Activated CD4-positive, CD25-positive, alpha-beta regulatory T cell treated with anti-CD3 and anti-CD28 coated beads, Interleukin-2, amount 50 U/mL, for 16 hours (primary cell): ENCODE measurements at places on chromosomes 16 and 17.

- DNase-seq, result no peak
Measured at GRCh38 chr16:53433930-53434376, 318 bp upstream of the RBL2 start.

DNA sequence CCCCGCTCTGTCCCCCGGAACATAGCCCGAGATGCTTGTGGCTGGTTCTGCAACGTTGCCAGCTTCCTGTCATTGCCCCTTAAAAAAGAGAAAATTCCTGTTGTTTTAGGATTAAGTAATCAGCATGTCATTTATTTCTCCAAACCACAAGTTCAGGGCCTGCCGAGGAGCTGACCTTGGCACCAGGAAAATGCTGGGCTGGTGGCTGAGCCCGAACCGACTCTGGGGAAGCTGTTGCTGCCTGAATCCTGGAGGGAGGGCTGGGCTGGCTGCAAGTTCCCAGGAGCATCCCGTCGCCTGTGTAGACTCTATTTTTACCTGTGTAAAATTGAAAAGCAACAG, 130.9 kb upstream of the FOXF1 start:
- no peak for DNase-seq

- no peak for DNase-seq
Measured at GRCh38 chr17:48605991-48606891, 1.5 kb upstream of the HOXB6 start.

- no peak for DNase-seq
Measured at GRCh38 chr17:82012640-82013295, 9.9 kb downstream of the CENPX start.

DNA sequence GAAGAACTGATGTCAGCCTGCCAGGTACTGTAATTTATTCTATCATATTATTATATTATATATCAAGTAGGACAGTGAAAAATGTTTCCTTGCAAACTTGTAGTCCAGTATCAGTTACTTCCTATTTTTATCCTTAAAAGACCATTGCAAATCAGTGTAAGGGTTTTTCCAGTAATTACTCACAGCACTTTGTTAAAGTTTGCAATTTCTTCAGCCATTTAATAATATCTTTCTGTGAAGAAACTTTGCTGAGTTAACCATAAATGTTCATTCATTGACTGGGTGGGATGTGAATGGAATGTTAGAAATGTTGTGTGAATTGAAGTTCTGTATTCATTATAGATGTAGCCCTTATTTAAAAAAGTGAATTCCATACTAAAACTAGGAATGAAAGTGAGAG, 26.7 kb downstream of the HAPSTR1 start:
- DNase-seq, result no peak

GRCh38 chr16:77759821-77760220, 28.5 kb upstream of the VAT1L start:
- no peak for DNase-seq

DNA sequence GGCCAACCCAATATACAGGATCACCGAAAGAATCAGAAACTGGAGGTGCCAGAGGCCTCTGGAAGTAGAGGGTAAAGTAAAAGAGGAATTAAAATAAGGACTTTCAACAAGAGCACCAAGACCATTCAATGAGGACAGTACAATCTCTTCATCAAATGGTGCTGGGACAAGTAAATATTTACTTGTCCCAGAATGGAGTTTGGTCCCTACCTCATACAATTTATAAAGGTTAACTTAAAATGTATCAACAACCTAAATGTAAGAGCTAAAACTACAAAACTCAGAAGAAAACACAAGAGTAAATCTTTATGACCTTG, 56.5 kb downstream of the USP31 start:
- DNase-seq, result no peak

GRCh38 chr16:75038036-75038858, 39.4 kb downstream of the ZNRF1 start:
- DNase-seq, result no peak

DNA sequence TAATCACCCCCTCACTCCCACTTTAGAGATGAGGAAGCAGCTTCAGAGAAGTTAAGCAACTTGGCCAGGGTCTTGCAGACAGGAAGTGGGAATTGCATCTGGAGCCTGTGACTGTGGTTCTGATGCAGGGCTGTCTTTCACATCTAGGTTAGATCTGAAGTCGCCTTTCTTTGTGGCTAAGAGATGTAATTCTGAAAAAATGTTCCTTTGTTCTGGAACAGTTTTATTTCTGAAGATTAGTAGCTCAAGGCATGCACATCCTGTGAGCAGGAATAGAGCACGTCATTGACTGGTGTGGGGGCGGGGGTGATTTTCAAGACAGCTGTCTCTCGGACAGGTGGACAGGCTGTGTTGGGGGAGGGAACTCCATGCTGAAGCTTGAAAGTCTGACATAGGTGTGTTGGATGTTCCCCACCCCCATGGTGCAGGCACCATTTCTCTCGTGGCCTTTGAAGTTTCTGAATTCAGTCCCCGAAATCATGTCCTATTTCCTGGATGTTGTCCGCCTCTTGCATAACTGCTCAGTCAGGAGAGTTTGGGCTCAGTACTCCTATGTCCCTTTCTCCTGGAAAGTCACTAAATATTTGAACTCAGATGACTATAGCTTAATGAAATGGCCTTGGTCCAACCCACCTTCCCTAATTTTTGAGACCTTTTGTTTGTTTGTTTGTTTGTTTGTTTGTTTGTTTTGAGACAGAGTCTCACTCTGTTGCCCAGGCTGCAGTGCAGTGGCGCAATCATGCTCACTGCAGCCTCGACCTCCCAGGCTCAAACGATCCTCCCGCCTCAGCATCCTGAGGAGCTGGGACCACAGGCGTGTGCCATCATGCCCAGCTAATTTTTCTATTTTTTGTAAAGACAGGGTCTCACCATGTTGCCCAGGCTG, 21.0 kb upstream of the HERPUD1 start:
- no peak for DNase-seq

DNA sequence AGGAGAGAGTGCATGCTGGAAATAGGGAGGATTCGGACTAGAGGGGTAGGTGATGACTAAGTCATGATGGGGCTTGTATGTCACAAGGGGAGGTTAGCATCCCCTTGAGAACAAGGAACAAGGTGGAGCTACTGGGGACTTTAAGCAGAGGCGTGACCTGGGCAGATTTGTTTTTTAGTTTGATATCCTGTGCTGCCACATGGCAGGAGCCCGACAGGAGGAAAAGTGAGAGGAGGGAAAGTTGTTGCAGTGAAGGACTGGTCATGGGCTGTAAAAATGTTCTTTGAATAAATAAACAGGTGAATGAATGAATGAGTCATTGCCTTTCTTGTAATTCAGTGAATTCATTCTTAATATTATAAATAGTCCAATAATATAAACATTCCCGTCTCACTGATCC, 365.1 kb upstream of the CDH5 start:
- no peak for DNase-seq

DNA sequence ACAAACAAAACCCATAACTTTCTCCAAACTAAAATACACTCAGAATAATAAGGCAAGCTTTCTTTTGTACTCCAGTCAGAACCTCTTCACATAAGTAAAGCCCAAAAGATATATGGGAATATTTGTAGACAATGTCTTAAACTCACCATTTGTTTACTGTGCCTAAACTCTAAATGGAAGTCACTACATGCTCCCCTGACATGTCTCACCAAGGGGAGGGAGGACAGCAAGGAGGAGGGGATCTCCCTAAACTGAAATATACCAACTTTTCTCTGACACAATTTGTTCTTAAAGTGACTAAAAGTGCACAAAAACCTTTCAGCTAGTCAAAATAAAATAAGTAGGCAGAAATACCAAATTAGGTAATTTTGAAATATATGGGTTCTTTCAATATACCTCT, 38.5 kb downstream of the GRB7 start:
- DNase-seq, result no peak

GRCh38 chr17:80464486-80464885, 11.9 kb downstream of the NPTX1 start:
- no peak for DNase-seq

- DNase-seq, result no peak
Measured at GRCh38 chr17:51995797-51996403, 162.6 kb downstream of the CA10 start.

GRCh38 chr17:3809135-3809534, 8.1 kb upstream of the ITGAE start:
- no peak for DNase-seq

- no peak for DNase-seq
Measured at GRCh38 chr16:73037845-73038570, 9.9 kb downstream of the ZFHX3 start.

DNA sequence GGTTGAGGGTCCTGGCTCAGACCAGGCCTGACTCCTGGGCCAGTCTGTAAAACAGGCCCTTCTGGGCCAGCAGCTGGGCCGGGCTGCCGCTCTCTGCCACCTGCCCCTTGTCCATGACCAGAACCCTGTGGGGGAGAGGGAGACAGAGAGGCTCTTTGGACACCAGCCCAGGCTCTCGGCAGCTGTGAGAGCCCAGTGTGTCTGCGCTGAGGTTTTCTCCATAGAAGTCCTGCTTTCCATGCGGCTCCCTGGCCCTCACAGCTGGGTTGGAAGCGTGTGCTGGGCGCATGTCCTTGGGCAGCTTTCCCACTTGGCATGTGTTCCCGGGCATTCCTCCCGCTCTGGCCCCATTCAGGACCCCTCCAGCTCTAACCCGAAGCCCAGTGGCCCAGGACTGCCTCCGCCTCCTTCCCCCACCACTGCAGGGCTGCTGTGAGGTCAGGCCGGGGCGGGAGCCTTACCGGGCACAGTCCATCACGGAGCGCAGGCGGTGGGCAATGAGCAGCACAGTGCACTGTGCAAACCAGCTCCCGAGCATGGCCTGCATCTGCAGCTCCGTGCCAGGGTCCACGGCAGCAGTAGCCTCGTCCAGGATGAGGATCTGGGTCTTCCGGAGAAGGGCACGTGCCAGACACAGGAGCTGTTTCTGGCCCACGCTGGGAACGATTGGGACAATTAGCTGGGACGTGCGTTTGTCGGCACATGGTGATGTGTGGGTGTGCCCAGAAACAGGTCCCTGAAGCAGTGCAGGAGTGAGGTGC, 73.0 kb downstream of the ABCC6 start:
- DNase-seq, result no peak

DNA sequence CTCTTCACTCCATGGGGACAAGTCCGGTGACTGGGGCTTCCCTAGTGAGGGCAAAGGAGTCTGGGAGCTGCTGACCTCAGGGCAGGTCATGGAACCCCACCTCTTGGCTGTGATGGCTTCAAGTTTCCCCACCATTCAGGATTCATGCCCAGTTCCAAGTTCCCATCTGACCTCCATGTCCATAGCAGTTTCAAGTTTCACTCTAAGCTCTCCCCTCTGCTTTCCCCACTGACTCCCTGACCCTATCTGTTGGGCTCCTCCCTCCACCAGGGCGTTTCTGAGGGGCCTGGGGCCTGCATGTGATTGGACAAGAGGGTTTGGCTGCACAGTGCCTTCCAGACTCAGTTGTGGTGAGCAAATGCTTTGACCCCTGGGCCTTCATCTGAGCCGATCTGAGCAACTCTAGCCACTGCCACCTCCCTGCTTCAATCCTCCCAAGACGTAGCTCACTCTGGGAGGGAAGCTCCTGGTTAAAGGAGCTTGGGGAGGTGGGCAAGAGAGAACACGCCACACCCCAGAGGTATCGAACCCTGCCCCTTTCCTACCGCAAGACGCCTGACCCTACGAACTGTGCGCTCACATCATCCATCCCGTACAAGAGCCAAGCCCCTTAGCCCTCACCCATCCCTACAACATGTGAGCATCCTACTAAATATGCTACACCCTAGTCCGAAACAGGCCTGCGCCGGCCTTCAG, 8.3 kb downstream of the ZNF629 start:
- DNase-seq, result no peak

- DNase-seq, result no peak
Measured at GRCh38 chr17:43875476-43876147, 28.6 kb downstream of the CD300LG start.

DNA sequence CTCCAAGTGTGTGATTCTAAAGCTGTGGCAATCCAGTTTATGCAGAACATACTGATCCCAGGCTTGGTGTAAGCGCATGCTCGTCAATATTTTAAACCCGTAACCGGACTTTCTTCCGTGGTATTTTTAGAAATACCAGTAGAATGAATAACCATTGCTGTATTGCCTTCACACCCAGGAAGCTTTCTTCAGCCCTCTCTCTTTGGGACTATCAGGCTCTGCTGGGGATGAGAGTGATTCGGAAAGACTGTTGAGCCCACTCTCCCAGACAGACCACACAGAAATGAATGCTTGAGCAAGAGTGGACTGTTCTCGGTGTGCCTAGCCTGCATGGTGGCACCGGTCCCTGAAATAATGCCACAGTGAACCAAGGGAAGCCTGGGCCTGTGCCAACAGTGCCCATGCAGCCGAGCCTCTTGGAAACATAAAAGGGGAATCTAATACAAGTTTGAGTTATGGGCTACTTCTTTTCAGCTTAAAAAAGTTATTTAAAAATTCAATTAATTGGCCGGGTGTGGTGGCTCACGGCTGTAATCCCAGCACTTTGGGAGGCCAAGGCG, 89.9 kb upstream of the ELAC2 start:
- no peak for DNase-seq

GRCh38 chr16:77882358-77882757, 94.0 kb downstream of the VAT1L start:
- no peak for DNase-seq

DNA sequence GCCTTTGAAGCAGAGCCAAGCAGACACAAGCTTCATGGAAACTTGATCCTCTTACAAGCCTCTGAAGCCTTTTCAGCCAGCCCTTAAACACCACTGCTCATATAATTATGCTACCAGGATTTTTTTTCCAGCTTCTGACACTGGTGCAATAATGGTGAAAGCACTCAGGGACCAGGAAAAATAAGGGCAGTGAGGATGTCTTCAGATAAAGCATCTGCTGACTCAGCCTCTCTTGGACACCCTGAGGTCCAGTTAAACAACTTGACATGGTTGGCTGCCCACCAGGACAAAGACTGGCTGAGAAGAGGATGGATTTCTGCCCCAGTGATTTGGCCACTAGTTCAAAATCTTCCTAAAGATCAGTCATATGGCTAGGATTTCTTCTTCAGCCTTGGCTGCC, 124.2 kb upstream of the N4BP1 start:
- no peak for DNase-seq

DNA sequence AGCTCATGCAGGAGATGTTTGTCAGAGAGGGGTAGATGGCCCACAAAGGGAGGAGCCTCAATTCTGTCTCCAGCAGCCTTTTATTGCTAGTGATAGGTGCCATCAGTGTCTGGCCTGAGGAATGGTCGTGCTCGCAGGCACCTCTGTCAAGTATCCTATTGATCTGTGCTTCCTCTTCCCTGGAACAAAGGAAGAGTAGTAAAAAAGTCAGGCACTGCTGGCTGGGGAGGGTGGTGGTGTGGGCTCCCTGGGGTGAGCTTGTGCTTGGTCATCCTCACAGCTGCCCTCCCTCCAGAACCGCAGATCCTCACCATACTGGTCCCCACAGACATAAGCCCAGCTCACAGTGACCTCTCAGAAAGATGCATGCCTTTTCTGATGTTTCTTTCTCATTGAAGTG, 15.0 kb upstream of the SALL1 start:
- DNase-seq, result no peak

GRCh38 chr17:71933306-71933705, 187.5 kb upstream of the SOX9 start:
- DNase-seq, result no peak

DNA sequence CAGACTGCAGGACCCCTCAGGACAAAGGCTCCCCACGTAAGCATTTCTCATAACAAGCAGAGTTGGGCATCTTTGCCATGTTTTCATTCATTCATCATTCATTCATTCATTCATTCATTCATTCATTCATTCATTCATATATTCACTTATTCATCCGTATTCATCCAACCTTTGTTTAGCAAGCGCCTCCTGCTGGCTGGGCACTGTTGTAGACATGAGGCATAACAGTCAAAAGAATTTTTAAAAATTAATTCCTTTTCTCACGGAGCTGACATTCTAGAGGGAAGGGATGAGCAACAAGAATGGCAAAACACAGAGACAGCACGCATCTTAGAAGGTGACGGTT, 351.7 kb upstream of the TNRC6C start:
- DNase-seq, result no peak
